ENCODE measurements at places on chromosomes 2 and 18.

GRCh38 chr2:207884127-207884526 is 114.4 kb upstream of the FZD5 start:
- no peak for DNase-seq

DNA sequence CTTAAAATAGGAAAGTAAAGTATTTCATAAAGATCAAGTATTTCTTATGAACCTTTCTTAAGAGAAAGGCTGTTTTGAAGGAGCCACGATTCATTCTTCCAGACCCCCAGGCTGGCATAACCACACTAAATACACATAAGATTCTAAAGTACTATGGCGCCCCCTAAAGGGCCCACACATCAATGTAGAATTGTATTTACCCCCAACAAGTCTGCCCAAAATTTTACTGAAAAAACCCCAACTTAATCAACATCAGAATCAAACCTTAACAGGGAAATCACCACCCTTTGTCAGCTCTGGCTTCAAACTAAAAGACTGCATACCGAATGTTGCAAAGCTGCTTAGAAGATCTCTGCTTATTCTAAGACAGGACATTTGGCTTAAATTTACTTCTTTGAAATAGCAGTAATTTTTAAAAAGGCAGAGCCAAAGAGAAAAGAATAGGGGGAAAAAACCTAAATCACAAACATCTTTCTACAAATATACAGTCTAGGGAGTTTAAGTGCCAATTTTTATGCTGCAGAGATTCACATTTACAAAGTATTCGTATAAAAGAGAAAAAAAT is 20.4 kb upstream of the BCL2 start:
- no peak for DNase-seq

DNA sequence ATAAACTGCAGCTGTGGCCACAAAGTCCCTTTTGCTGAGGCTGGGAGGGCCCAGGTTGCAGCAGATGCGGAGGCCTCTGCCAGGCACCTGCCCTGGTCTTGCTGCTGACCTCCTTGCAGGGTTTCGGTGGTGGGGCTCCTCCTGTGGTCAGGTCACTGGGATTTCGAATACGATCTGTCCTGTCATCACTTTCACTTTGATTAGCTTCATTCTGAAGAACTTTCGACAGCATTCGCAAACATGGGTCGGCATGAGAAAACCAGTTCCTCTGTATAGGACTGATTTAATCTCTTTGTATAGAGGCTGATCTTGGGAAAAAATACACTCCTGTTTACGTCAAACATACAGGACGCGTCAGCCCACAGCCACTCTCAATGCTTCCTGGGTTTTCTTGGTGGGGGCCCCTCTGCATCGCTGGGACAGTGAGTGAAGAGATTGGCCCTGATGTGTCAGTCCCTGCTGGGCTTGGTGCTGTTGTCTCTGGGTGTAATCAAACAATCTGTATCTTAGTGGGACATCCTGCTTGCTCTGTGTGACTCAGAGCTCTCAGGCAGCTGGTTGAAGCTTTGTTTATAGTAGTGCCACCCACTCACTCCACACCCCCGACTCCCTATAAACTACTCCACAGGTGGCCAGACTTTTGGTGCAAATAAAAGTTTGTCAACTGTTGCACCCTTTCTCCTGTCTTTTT is 209.4 kb upstream of the CXCR4 start:
- peak; percentile 16 for DNase-seq

GRCh38 chr2:38742797-38743559 is 8.2 kb downstream of the SRSF7 start:
- DNase-seq: no peak

GRCh38 chr18:3885209-3885792 is 435.3 kb downstream of the TGIF1 start:
- no peak for DNase-seq

DNA sequence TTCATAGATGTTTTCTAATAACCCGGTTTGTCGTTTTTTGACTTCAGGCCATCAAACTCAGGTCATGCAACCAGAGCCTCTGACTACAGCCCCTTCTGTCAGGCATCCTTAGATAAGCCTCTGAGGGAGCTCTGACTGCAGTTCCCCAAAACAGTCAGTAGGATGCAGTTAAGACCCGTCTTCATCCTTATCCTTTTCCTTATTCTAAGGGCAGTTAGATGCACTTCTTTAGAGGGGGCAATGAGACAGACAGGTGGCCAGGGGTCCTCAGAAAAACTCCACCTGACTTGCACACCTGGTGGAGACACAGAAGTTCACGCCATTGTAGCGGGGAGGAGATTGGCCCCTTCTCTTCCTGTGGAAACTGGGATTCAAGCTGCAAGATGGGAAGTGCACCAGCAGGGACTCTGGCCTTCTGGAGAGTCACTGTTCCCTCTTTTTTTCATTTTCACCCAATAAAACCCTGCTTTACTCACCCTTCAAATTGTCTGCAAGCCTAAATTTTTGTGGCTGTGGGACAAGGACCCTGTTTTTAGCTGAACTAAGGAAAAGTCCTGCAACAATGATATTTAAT is 104.8 kb upstream of the TFPI start:
- DNase-seq: no peak

DNA sequence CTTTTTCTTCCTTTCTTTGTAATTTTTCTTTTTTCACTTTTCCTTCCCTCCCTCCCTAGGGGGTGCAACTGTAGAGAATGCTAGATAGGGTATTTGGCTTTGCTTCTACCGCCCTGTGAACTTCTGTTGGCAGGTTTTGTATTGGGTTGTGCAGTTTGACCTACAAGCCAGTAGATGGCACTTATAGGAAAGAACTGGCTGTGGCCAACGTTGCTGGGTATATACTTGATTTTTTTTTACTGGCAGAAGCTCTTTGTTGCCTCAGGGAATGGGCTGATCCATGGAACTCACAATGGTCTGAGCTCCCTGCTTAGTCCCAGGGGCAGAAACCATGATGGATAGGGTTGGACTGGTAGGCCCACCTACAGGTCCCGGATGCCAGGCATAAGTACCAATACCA is 1019.5 kb upstream of the LRRTM1 start:
- DNase-seq: no peak

GRCh38 chr2:83640506-83640905 is 818.6 kb downstream of the SUCLG1 start:
- no peak for DNase-seq

GRCh38 chr18:10419420-10420103 is 34.9 kb upstream of the APCDD1 start:
- DNase-seq: peak; percentile 25

- DNase-seq: no peak
These were observed 53.4 kb downstream of the ZNF638 start for GRCh38 chr2:71385012-71385411.

DNA sequence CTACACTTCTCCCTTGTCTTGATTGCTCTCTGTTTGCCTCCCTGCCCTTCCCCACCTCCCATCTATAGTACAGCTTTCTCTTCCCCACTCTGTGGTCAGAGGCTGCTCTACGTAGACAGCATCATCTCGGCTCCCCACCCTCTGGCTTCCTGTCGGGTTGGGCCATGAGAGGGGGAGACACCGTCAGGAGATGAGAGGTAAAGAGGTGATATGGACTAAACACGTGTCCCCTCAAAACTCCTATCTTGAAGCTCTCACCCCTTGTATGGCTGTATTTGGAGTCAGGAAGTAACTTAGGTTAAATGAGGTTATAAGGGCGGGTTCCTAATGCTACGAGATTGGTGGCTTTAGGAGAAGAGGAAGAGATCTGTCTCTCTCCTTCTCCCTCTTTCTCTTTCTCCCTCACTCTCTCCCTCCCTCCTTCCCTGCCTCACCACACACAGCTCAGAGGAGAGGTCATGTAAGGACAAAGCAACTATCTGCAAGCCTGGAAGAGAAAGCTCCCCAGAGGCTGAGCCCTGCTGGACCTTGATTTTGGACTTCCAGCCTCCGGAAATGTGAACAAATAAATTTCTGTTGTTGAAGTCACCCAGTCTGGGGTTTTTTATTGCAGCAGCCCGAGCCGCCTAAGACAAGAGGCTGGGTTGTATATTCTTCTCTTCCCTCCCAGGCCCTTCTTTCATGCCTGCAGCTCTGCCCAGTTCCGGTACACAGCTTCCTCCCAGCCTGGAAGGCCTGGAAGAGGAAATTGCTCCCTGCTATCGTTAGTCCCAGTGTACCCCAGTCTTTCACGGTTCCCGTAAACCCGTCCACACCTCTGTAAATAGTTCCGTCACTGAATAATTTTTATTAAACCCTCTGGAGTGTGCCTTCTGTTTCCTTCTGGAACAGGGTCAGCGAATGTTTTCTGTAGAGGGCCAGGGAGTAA is 138.0 kb downstream of the AKAIN1 start:
- no peak for DNase-seq

GRCh38 chr2:8638327-8638726 is 43.5 kb upstream of the ID2 start:
- no peak for DNase-seq

DNA sequence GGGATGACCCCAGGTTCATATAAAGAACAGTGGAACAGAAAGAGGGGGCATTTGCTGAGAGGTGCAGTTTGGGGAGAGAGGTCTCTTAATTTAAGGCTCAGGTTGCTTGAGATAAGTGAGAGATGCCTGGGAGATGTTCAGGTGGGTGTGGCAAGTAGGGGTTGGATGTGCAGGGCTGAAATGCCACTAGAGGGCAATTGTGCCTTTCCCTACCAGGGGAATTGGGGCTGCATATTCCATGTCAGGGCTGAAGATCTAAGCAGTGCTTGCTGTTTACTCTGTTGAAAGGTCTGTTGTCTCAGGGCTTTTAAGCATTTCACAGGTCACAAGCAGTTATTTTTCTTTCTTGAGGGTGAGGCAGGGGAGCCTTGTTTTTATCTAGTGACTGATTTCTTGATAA is 7.8 kb downstream of the CCDC85A start:
- DNase-seq: peak; percentile 59

GRCh38 chr18:43855376-43855775 is 578.1 kb upstream of the SYT4 start:
- no peak for DNase-seq

GRCh38 chr2:67571785-67572718 is 174.9 kb downstream of the ETAA1 start:
- peak; percentile 13 for DNase-seq

DNA sequence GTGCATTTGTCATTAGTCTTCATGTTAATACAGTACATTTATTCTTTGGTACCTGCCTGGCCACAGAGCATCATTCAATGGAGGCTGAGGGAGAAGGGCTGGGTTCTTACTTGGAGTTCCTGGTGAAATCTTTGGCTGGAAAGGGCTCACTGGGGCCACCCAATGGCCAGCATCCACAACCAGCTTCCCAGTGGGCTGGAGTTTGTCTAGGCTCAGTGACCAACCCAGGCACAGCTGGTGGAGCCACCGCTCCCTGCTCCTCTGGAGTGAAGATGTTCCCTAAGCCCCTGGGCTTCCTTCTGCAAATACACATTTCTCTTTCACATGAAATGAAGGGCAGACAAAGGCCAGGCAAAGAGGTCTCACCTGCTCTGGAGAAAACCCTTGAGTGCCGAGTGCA is 34.4 kb downstream of the EHD3 start:
- no peak for DNase-seq

GRCh38 chr2:108917526-108917925 is 71.5 kb downstream of the EDAR start:
- no peak for DNase-seq

GRCh38 chr2:12047761-12048160 is 301.3 kb downstream of the LPIN1 start:
- DNase-seq: no peak

DNA sequence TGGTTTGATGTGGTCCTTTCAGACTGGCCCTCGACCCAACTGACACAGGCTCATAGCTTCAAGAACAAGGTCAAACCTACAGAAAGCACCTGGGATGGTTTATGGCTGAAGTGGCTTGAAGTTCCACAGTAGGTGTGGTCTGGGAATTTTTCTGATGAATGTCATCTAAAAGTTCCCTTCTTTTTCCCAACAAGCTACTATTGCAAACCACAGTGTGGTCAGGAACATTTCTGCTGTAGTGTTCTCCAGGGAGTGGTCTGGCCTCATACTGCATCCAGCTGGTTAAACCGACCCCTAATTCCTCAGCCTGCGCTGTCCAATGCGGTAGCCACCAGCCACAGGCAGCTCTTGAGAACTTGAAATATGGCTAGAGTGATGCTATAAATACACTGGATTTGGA is 92.7 kb downstream of the FAM124B start:
- DNase-seq: no peak

- no peak for DNase-seq
These were observed 521.3 kb downstream of the METTL4 start for GRCh38 chr18:2049986-2050385.

GRCh38 chr2:208407667-208408066 is 1.1 kb downstream of the PTH2R start:
- peak; percentile 8 for DNase-seq

DNA sequence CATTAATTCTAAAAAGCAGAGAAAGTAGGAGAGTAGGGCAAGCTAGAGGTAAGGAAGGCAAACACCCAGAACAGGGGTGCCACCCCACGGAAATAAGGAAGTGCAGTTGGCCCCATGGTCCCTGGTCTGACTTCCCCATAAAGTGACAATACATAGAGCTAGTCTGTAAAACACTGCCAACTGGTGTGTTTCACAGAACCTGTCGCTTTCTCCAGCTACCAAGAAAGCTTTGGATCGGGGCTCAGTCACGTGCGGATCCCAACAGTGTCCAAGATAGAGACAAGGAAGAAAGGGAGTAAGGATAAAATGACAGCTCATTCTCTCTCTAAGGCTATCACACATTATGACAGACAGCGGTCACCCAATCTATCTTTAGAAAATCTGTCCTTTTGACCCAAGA is 36.4 kb downstream of the TBC1D8 start:
- DNase-seq: no peak

- no peak for DNase-seq
These were observed 8.8 kb upstream of the ZBTB7C start for GRCh38 chr18:48417985-48418384.

GRCh38 chr2:101145406-101145805 is 5.8 kb downstream of the TBC1D8 start:
- DNase-seq: peak; percentile 46

DNA sequence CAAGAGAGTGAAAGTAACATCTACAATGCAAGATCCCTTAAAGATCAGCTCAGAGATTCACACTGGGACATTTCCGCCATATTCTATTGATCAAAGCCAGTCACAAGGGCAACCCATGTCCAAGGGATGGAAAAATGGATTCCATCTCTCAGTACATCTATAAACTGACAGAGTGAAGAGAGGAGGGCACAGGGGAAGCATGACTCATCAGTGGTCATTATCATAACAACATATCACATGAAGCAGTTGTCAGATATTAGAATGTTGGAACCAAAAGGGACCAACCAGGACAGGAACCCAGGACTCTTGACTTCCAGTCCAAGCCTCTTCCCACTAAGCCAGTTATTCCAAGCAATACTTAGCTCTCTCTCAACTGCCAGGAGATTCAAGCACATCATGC is 54.9 kb upstream of the IGFBP2 start:
- DNase-seq: no peak

GRCh38 chr2:112977559-112978056 is at the start of gene IL36G:
IL36G (plus strand) TSS chr2:112978006; CDS start chr2:112978639, 633 bp downstream.
- DNase-seq: no peak

DNA sequence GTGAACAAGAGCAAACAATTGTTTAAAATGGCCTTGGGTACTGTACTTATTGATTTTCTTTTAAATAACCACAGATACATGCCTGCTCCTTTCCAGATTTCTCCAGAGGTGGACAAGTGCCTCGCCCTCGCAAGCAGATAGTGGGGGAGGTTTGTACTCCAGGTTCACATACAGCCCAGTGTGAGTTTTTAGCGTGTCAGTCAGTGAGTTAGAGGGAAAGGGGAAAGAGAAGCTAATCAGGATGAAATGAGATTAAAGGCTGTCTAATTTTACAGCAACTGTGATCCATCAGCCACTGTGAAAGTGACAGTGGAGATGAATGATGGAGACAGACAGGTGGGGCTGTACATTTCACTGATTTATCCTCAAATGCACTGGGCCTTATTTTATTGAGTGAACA is 74.7 kb downstream of the KLHL14 start:
- no peak for DNase-seq

- no peak for DNase-seq
These were observed 276.8 kb upstream of the HDAC4 start for GRCh38 chr2:239677453-239678185.

Measured in LoVo (cell line).